ENCODE measurements at places on chromosomes 3 and 15.

GRCh38 chr3:9110802-9111201 lies 138.6 kb downstream of the SRGAP3 start:
- DNase-seq: no peak

GRCh38 chr3:9037144-9037711 lies 74.0 kb upstream of the RAD18 start:
- no peak for DNase-seq

DNA sequence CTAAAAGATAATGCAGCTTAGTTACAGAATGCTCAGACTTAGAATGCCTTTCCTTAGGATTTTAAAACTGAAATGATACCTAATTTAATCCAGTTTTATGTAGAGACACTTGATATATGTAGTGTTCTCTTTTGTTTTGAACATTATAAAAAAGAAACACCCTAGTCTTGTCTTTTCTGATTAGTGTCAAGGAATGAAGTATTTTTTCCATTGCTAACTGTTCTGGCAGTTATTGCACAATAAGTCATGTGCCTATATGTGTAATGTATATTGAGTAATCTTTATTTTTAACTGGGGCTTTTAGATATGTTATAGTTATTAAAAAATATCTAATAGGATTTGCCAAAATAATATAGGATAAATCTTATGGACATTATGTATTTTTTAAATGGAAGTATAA lies 4.5 kb downstream of the ARL8B start:
- DNase-seq: no peak

GRCh38 chr3:9229325-9229724 lies 20.1 kb downstream of the SRGAP3 start:
- no peak for DNase-seq

DNA sequence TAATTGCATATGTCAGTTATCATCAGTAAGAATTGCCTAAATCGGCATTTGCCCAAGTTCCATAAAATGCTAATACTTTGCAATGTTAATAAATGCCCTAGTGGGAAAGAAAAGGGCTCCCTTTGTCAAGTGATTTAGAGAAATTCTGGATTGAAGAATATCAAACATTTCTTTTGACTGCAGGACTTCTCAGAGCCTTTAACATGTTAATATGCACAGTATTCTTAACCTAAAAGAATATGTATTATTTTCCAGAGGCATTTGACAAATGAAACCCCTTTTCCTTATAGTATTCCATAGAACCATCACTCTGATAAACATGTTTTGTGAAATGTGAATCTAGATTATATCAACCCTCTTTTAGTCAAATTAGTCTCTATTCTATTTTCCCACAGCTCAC lies 452.2 kb upstream of the WNT5A start:
- no peak for DNase-seq

DNA sequence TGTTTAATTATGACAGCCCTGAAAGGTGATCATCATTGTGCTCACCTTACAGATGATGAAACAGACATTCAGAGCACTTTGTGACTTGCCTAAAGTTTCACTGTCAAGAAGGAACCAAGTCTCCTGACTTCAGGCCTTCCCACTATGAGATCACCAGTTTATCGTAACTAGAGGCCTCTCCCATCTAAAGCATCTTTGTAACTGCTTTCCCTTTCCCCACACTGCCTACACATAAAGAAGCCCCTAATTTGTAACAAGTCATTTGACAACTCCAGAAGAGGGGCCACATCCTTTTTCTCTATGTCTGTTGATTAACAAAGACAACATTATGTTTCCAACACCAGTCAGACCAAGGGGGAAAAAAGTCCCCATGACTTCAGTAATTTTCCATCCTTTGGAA lies 1.1 kb downstream of the KLHL6 start:
- no peak for DNase-seq

DNA sequence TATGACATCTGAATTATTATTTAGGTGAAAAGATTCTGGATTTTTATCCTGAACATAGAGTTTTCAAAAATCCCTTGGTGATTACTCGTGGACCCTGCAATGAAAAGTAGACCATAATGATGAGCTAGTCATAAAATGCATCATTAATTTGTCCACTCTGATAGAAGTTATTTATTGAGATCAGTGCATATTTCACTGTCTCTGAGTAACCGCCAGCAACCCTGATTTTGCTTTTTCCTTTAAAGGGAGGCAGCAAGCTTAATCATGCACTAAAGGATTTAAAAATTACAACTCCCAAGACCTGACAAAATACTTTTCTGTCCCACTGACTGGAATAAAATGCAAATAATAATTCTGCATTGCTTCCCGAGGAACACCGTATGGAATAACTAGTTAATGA lies 259.6 kb upstream of the DPPA4 start:
- DNase-seq: no peak

GRCh38 chr3:188878076-188878475 lies 293.7 kb upstream of the TPRG1 start:
- no peak for DNase-seq

DNA sequence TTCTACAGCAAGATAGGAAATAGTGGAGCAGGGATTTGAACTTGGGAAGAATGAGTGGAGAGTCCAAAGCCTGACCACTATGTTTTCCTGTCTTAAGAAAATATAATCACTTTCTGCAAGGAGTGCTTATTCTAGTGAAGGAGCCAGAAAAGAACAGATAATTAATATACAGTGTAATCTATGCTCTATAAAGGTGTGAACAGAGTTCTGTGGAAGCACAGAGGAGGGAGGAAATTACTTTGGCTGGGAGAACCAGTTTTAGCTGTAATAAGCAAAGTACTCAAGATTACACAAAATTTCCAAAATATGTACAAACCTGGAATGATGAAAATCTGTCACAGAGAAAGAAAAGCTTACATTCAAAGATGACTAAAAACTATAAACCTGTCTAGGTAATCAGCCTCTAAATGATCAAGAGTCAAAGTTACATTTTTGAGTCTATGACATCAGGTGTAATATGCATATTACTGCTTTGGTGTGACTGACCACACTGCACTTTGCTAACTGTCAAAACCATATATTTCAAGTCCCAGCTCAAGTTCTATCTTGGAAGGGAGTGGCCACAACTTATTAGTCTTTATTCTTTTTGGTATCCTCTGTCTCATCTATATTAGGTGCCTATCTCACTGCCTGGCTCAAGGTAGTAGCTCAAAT lies 40.7 kb upstream of the MB21D2 start:
- DNase-seq: no peak

GRCh38 chr3:25038922-25039321 lies 389.1 kb upstream of the RARB start:
- DNase-seq: no peak

DNA sequence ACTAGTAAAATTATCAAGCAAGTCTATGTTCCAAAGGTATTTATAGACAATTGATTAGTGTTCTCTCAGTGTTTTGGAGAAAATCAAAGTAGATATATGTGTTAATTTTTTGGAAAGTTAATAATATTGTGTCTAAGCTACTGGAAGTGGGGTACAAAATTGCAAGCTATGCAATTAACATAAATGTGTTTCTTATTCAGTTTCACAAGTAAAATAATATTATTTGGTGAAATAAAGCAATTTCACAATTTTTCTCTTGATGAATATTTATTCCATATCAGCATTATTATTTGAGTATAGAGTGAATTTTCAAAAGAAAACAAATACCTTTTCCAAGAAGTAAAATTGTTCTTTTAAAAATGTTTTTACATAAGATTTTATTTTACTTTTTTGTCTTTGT lies 1047.7 kb downstream of the TBL1XR1 start:
- no peak for DNase-seq

DNA sequence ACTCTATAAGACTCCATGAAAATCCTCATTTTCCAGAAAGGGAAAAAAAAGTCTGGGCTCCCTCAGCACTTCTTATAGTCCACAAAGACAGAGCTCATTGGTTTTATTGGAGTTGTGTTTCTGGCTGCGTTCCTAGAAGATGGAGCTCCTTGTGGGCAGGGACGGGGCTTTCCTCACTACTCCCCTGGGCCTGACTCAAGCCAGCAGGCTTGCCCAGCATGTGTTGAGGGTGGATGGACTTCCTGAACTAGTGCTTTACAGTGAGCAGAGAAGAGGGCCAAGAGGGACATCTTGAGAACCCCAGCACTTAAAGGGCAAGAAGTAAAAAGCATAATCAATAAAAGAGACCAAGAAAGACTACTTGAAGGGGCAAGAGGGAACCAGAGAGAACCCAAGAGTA lies 43.2 kb upstream of the EPHB1 start:
- no peak for DNase-seq

DNA sequence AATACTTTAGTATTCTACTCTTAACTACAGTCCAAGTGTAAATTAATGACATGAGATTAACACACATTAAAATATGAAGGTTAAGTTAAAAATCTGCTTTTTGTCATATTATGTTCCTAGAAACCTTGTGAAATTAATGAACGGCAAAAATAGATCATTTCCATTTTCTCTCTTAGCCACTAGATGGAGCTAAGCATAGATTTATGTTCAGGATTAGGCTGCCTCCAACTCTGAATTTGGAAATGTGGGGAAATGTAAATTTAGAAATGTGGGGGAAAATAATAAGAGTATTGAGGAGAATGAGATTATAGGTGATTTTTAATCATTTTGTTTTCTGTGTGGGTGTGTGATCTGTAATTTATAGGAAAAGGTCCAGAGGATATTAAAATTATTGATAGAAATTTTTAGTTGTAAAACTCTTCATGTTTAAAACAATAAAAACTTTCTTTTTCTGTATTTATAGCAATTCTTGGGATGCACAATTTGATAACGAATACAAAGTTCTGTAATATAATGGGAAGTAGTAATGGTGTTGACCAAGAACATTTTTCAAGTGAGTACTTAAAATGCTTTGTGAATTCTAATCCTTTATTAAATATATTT lies 59.2 kb downstream of the TMOD3 start:
- peak; percentile 33 for DNase-seq

DNA sequence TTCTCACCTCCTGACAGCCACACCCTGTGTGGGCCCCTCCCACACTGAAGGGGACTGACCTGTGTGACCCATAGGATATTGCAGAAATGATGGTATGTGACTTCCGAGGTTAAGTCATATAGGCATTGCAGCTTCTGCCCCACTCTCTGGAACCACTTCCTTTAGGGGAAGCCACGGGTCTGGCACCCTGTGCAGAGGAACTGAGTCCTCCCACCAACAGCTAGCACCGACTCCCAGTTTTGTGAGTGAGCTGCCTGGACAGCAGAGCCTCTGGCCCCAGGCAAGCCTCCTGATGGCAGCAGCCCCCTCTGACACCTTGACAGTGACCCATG lies 24.6 kb upstream of the SLC6A6 start:
- peak; percentile 33 for DNase-seq

DNA sequence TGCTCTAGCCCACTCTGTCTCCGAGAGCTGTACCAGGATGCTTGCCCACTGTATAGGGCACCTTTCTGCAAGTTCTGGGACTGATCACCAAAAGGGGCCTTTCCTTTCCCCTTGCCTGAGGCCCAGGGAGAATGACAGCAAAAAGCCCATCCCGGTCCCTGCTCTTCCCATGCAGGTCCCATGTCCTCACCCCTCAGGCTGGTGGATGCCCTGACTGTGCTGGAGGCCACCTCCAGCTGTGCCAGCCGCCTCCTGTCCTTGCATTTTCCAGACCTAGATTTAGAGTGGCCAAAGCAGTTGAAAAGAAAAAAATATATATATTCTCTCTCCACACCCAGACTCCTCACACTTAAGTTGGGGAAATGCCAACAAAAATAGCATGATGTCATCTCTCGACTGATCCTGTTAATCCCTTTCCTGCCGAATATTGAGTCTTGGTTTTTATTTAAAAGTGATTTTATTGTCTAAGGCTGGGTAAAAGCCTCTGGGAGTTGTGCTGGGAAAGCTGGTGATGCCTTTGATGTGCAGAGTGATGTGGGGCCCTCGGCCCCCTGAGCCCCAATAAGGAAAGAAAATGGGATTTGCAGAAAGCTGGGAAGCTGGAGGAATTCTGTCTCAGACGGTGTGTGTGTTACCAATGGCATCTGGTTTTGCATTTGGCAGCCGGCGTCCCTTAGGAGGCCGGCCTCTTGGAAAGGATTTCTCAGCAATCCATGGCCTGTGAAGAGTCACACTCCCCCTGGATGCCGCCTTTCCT lies 29.3 kb upstream of the TPM1 start:
- no peak for DNase-seq

GRCh38 chr3:121817753-121818152 lies 17.1 kb downstream of the IQCB1 start:
- no peak for DNase-seq

DNA sequence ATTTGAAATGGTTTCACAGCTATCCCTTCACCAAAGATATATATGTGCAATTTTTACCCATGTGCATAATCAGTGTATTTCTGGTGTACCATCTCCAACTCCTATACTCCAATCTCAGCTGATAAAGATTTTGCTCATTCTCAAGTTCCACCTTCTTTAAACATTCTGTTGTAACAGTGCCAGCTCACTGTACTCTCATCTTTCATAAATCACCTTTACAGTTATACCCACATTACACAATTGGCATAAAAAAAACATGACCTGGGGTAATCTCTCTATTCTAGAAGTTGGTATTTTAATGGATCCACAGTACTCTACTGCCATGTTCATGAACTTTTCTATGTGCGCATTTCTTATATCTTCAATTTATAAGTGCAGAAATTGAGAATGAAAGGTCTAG lies 339.9 kb upstream of the DPH6 start:
- DNase-seq: no peak

- DNase-seq: no peak
These were observed 366.8 kb upstream of the KCNMB2 start for GRCh38 chr3:178169421-178169820.

GRCh38 chr3:176795891-176796290 lies 401.4 kb downstream of the TBL1XR1 start:
- no peak for DNase-seq

DNA sequence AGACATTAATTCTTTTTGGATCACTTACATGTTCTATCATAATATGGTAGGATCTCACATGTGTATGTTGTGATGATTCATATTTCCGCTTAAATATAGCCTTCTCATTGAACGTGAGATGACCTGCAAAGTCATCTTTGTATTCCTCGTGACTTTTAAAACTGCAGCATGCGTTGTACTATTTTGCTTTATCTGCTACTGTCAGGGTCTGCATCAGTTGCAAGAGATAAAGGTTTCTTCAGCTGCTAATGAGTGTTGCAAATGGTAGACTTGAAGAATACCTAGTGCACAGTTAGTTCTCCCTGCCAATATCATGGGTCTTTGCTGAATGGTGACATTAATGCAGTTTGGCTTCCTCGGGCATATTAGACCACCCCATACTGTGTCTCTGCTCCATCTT lies 31.8 kb downstream of the REC114 start:
- DNase-seq: no peak

GRCh38 chr3:31743331-31744089 lies 210.8 kb downstream of the STT3B start:
- DNase-seq: no peak

- no peak for DNase-seq
These were observed 13.2 kb downstream of the NR1I2 start for GRCh38 chr3:119794971-119795612.

GRCh38 chr3:187292181-187292580 lies 644 bp upstream of the MASP1 start:
- DNase-seq: no peak

DNA sequence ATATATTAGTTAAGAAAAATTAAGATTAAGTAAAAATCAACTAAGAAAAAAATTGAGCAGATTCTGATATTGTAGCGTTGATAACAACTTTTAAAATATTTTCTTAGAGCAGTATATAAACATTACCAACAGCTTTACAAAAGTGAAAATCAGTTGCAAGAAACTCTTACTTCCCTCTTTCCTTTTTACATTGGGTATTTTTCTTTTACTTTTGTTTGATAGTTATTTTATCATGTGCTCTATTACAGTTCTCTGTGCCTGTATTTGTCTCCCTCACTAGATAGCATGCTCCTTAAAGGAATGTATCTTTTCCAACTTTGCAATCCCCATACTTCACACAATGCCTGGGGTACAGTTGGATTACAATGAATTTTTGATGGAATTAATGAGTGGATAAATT lies 87.5 kb upstream of the P3H2 start:
- DNase-seq: no peak

Data from GM19239 (cell line).